Activated CD4-positive, alpha-beta T cell treated with anti-CD3 and anti-CD28 coated beads for 24 hours (primary cell): ENCODE measurements at places on chromosomes 16 and 17.
A peak's percentile ranks its signal among the peaks of the same experiment; 100 is the strongest.

GRCh38 chr17:42784409-42784808 is 4.0 kb downstream of the WNK4 start:
- DNase-seq = no peak

- no peak for DNase-seq
Measured at GRCh38 chr17:7281953-7282751, 634 bp downstream of the SLC2A4 start.

DNA sequence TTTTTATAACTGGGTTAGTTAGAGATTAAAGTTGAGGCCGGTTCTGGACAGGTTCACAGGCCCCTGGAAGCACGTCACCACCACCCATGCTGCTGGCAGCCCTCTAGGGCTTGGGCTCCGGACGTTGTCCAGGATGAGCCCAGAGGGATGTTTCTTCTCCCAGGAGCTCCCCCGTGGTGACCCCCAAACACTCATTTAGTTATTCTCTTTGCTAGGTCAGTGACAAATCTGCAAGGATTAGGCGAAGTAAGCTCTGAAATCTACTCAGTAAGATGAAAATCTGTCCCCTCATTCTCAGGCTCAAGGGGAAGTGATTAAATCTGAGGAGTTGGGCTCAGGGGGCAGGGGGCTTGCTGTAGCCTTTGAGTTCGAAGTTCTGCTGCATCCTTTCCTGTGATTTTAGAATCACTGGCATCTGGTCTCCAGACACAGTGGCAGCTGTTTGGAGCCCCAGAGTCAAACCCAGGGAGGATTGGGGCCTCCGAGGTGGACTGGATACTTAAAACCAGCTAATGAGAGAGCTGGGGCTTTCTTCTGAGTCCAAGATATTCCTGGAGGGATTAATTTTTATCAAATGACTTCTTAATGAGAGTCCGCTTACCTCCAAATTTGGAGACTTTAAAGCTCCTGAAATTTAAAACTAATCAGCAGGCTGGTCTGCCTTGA is 49.2 kb upstream of the HS3ST2 start:
- DNase-seq = no peak

- peak; percentile 39 for DNase-seq
Measured at GRCh38 chr16:82655072-82655714, 28.4 kb downstream of the CDH13 start.

DNA sequence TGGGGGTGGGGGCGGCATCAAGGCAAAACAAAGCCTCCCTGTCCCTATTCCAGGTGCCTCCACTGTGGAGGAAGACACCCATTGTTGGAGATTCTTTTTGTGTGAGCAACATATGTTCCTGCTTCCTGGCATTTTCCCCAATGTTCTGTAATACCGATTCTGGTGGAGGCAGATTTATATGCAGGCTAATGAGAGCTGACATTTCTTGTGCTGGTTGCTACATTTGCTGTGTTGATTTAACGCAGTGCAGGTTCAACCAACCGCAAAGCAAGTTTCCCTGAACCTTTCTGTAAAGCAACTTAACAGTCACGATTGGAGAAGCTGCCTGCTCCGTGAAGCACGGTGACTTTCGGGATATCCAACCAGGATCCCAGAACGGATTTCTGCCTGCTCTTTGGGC is 260.5 kb downstream of the CBLN1 start:
- DNase-seq = no peak

- DNase-seq = no peak
Measured at GRCh38 chr17:58529275-58529674, 14.8 kb upstream of the MTMR4 start.

DNA sequence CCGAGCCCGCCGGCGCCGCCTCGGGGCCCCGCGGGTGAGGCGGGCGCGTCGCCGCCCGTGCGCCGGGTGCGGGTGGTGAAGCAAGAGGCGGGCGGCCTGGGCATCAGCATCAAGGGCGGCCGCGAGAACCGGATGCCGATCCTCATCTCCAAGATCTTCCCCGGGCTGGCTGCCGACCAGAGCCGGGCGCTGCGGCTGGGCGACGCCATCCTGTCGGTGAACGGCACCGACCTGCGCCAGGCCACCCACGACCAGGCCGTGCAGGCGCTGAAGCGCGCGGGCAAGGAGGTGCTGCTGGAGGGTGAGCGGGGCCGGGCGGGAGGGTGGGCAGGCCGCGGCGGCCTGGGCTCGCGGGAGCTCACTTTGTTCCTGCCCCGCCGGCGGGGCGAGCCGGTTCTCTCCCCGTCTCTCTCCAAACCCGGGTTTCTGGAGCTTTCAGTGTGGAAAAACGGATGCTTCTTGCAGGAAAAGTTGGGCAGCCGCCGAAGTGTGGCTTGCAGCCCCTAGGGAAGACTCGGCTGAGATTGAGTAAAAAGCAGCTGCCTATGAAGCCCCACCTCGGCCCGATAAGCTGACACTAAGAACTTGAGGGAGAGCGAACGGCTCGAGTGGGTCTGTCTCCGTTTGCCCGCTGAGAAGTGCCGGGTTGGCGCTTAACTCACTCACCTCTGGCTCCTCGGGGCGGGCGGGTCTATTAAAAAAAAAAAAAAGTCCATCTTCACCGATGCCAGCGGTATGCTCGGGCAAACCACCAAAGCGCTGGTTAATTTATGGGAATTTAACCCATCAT is 677 bp downstream of the SNTB2 start:
- DNase-seq = peak; percentile 10

- DNase-seq = no peak
Measured at GRCh38 chr16:25916037-25916436, 224.3 kb downstream of the HS3ST4 start.

DNA sequence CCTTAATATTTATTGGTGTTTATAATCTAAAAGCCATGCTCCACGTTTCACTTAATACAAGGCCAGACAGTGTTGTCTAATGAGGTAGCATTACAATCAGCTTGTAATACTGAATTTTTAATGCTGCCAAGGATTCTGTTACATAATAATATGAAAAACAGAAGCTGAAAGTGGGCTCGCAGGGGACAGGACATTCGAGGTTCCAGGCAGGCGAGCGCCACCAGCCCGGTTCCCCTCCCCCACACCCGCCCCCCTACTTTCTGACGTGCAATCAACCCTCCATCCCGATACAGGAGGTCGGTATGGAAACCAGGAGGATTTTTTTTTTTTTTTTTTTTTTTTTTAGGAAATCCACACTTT is 6.2 kb upstream of the ZFHX3 start:
- DNase-seq = no peak

- no peak for DNase-seq
Measured at GRCh38 chr17:43018932-43019331, 3.3 kb downstream of the VAT1 start.

GRCh38 chr16:49194537-49195236 is 87.0 kb downstream of the CBLN1 start:
- DNase-seq = no peak

GRCh38 chr16:73015612-73016487 is 32.1 kb downstream of the ZFHX3 start:
- no peak for DNase-seq

DNA sequence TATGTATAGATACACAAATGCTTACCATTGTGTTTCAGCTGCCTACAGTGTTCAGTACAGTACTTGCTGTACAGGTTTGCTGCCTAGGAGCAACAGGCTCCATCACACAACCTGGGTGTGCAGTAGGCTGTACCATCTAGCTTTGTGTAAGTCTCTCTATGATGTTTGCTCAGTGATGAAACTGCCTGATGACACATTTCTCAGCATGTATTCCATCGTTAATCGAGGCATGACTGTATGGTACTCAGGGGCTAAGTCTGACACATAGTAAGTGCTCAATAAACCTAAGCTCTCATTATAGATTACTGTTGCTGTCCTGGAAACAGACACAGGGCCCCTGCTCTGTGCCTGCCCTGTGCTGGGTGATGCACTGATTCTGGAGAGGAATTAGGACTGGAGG is 18.1 kb downstream of the KCNJ12 start:
- DNase-seq = no peak

DNA sequence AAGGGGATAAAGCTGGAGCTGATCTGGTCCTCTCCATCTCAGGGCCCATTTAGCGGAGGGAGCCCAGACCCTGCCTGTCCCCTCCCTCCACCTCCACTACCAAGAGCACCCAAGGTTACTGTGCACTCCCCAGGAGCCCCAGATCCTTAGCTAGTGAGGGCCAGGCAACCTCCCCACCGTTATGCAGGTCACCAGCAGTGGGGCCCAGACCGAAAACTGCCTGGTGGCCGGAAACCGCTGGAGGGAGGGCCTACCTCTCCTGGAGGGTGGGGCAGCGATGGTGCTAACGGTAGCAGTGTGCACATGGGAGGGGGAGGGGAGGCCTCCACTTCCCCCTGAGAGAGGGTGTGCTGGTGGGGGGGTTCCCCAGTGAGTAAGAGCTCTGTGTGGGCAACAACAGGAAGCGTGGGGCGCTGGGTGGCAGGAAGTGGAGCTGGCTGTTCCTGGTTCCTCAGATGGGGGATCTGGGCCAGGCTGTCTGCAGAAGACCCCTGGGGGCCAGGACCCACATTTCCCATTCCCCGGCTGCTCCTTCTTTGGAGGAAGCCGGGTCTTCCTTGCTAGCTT is 4.4 kb downstream of the FMNL1 start:
- DNase-seq = peak; percentile 94

GRCh38 chr16:57157533-57157932 is 28.3 kb downstream of the PSME3IP1 start:
- DNase-seq = no peak

GRCh38 chr17:27466376-27466742 is 10.1 kb downstream of the KSR1 start:
- DNase-seq = no peak

DNA sequence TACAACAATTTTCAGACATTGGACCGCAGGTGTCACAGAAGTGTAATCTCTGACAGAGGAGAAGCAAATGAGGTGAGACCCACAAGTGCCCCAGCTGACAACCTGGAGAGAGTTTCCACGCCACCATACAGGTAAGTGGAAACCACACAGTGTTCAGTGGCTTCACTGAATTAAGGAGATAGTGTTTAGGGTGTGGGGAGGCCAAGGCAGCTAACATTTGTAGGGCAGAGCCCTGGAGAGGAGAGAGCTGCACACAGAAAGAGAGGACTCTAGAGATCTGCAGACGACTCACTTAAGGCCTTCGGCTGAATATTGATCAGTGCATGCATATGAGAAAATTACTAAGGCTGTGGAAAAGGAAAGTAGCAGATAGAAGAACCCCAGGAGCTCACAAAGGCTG is 228.9 kb upstream of the TNRC6C start:
- no peak for DNase-seq

GRCh38 chr16:57842601-57843000 is 40.3 kb upstream of the KIFC3 start:
- DNase-seq = no peak
